ENCODE measurements at places on chromosomes 2 and 18.

- DNase-seq: no peak
Measured at GRCh38 chr2:126770466-126770865, 114.5 kb downstream of the GYPC start.

DNA sequence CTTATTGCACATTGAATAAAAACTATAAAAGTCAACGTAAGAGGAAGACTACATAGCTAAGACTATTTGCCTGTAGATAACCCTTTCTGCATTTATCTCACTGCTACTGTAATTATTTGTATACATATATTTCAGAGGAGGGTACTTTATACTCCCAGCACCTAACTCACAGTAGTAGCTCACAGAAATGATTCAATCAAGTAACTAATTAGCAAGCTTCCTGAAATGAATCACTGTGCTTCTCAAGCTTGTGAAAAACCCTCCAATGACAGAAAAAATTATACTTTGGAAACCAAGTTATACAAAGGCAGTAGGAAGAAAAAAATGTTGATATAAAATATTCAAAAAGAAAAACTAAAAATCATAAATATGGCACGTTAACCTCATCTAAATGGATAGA, 124.9 kb downstream of the NBAS start:
- DNase-seq: no peak

DNA sequence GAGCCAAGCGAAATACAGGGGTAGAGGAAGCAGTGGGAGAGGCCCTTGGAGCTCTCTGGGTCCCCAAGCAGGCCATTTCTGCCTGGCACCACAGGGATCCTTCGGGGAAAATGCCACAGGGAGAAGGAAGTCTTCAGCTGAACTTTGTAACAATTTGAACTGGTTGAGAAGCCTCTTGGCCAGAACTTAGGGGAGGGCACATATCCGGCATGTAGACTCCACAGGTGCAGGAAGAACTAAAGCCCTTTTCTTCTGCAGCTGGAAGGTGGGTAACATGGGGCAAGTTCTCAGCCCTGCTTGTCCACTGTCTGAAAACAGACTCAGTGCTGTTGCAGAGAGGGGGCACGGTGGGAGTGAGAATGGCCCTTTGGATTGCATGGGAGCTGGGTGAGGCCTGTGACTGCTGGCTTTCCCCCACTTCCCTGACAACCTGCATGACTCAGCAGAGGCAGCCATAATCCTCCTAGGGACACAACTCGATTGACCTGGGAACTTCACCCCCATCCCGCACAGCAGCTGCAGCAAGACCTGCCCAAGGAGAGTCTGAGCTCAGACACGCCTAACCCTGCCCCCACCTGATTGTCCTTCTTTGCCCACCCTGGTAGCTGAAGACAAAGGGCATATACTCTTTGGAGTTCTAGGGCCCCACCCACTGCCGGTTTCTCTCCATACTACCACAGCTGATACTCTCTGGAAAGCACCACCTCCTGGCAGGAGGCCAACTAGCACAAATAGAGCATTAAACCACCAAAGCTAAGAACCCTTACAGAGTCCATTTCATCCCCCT, 101.6 kb upstream of the FAM136A start:
- DNase-seq: no peak

GRCh38 chr2:23532391-23533337, 147.7 kb downstream of the KLHL29 start:
- no peak for DNase-seq

DNA sequence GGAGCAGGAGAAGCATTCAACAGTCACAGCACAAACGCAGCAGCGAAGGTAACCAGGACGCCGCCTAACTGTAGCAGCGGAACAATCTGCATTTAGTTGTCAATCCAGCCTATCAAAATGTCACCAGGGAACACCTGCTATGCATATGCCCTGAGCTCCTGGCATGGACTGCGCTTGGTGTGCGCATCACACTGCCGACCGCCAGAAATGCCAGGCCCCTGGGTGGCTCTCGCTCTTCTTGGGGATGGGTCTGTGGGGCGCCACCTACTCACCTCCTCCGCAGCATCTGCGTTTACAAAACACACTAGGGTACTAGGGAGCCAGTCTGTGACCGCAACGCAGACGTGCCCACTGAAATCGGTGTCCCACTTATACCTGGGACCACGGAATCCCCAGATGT, 31.7 kb downstream of the ZNF516 start:
- DNase-seq: no peak

DNA sequence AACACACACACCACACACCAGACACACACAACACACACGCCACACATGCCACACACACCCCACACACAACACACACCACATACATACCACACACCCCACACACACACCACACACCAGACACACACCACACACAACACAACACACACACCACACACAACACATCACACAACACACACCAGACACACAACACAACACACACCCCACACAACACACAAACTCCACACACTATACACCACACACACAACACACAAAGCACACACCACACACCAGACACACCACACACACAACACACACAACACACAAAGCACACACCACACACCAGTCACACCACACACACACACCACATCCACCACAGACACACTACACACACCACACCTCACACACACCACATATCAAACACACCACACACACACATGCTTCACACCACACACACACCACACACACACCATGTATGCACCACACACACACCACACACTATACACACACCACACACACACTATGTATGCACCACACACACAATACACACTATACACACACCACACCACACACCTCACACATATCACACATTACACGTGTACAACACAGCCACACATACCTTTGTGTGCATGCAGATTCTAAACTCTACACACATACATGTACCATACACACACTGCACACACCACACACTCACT, 72.2 kb downstream of the TMEM18 start:
- DNase-seq: no peak

GRCh38 chr2:25340181-25340921, 1.4 kb downstream of the DNMT3A start:
- DNase-seq: no peak

DNA sequence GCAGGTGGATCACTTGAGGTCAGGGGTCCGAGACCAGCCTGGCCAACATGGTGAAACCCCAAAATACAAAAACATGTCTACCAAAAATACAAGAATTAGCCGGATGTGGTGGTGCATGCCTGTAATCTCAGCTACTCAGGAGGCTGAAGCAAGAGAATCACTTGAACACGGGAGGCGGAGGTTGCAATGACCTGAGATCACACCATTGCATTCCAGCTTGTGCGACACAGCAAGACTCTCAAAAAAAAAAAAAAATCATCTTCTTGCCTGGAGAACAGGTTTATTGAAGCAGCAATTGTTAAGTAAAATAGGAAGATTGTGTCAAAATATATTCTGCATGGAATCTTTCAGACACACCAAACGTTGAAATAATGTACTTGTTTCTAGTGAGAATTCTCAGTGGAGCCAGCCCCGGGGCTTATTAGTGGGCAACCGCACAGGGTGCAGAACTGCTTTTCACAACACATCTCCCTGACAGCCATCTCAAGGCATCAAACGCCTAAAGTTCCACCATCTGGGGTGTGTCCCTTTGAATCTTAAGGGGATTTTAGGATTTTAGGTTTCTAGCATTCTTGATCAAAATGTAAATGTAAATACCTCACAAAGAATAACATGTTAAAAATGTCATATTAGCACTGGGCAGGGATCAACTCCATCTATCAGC, 28.6 kb upstream of the PPP4R1 start:
- peak; percentile 37 for DNase-seq

DNA sequence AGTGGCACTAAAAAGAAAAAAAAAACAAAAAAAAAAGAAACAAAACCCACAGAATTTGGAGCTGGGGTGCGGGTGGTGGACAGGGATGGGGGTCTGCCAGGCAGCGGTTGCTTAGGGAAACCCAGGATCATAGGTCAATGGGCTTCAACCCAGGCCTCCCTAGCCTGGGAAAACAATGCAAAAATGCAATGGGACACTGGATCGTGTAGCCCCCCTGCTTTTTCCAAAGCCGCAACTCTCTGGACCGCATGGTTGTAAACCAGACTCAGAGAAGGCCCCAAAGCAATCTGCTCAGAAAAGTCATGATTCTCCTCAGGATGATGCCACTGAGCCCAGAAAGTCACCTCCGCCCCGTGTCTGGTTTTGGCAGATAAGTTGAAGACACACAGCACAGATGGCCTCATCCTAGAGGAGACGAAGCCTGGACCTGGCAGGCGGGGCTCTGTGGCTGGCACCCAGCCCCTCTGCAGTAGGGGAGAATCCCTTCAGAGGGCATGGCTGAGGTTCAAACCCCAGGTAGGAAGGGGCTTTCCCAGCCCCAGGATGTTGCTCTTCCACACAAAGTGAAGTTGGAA, 5.1 kb downstream of the DLX2 start:
- DNase-seq: no peak

GRCh38 chr18:12312976-12313375, 4.9 kb downstream of the TUBB6 start:
- DNase-seq: no peak

DNA sequence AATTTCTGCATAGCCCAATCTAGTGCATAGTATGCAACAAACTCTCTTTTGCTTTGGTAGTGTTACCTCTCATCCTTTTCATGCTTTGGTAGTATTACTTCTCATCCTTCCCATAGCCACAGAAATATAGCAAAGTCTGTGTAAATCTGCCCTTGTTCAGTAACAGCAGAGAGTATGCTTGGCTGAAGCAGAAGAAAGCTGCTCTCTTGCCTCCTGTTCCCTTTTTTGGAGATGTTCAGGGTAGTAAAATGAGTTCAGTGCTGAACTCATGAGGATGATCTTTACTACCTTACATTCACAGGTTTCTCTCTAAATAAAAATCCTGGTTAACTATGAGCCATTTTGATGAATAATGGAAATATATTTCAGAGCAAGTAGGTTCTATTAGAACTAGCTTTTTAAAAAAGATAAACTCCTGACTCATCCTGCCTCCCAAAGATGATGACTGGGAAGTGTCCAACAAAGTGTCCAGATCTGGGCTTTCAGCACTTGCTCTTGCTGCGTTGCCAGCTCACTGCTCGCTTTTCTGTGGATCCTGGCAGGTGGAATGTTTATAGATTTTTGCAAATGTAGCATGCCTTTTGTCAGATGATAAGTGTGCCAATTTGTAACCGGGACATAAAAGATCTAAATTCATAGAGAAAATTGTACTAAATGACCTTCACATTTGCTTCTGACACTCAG, 29.4 kb upstream of the CHMP3 start:
- no peak for DNase-seq

DNA sequence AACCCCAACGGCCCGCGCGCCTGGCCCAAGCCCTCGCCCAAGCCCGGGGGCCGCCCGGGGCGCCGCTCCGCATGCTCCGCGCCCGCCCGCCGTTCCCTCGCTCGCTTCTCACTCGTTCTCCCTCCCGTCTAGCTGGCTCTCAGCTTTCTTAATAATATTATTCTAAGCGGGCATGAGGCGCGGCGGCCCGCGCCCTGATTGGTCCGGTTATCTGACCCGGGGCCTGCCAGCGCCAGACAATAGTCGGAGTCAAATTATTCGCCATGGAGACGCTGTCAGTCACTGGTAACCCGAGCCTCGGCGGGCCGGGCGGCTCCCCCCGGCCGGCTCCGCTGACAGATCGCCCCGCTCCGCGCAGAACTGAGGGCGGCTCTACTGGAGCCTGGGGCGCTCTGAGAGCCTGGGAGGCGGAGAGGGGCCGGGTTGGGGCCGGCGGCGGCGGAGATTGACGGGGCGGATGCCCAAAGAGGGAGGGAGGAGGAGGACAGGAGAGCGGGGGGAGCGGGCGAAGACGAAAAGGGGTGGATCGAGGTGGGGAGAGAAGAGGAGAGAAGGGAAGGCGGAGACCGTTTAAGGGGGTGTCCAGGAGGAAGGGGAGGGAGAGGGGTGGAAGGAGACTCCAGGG, at the start of gene SIX2:
Gene SIX2, minus strand, starts transcription at position 150 of the 625 bp plus-strand sequence. CDS start 342 bp downstream, outside the sequence.
- DNase-seq: peak; percentile 98

GRCh38 chr2:56801770-56802169, 618.0 kb downstream of the CCDC85A start:
- DNase-seq: peak; percentile 8

DNA sequence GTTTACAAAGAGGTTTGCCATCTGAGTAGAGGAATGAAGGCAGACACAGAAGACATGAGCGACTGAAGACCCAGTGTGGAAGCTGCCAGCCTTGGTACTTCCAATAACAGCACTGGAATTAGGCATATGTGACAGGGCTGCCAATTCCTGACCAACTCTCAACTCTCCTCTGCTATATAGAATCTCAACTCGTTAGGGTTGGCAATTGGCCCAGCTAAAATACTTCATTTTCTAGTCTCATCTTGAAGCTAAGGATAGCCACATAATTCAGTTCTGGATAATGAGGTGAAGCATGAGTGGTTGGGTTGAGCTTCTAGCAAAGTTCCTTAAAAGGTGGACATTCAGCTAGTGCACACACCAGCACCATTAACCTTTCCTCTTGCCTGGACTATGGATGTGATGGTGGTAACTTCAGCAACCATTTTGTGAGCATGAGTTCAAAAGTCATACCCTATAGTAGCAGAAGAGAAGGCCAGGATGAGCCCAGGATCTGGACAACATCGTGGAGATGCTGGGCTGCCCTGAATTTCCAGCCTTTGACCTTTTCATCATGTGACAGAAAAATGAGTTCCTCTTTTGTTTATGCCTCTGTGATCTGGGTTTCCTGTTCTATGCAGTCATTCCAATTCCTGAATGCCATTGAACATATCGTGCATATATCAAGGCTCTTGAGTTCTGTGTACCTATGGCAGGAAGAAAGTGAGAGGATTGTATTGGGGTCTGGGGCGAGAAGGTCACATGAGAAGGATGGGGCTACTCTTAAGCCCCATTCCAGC, 68.1 kb upstream of the HAAO start:
- DNase-seq: no peak

- no peak for DNase-seq
Measured at GRCh38 chr2:127175751-127176354, 44.2 kb downstream of the CYP27C1 start.

- DNase-seq: peak; percentile 35
Measured at GRCh38 chr2:119659601-119660342, 19.2 kb upstream of the TMEM177 start.

GRCh38 chr2:17818235-17818815, 2.1 kb downstream of the MSGN1 start:
- no peak for DNase-seq

DNA sequence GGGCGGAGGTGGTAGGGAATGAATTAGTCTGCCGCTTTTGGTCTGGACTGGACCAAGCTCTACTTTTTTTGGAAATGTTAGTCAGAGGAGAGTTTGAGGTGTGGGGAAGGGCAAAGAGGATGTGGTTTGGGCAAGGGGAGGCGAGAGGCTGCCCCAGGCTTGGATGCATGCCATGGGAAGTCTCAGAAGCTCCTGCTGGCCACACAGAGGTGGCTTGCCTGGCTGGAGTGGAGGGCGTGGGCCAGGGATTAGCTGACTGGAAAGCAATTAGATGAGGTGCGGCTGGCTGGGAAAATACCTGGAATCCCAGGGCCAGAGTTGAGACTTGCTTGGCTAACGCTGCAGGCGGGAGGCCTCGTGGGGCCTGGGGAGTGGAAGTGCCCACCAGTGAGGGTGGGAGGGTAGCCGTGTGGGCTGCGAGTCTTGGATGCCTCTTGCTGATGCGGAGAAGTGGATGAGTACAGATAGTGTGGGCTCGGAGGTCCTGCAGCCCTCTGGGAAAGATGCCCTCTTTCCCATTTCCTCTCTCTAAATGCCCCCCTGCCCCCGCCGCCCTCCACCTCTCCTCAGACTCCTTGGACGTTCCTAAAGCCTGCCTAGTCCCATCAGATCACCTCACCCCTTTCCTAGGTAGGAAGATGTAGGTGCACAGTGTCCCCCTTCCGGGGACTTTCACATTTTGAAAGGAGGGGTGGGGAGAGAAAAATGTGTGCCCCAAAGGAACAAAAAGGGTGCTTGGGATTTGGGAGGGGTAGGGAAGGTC, 117.6 kb downstream of the SMAD7 start:
- DNase-seq: peak; percentile 50
